NCI-H774 (cell line): ENCODE measurements at places on chromosomes 6 and 20.

DNA sequence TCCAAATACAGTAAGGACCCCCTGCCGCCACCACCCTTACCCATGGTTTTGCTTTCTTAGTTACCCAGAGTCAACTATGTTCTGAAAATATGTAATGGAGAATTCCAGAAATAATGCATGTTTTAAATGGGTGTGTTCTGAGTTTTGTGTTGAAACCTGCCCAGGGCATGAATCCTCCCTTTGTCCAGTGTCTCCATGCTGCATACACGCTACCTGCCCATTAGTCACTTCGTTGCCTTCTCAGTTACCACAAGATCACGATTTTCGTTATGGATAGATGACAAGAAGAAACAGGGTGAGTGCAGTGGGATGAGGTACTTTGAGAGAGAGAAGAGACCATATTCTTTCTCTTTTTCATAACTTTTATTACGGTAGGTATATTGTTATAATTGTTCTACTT, 10.6 kb downstream of the FARS2 start:
- no peak for DNase-seq

GRCh38 chr20:61802721-61803311, 262.9 kb downstream of the TAF4 start:
- no peak for DNase-seq

- no peak for DNase-seq
These were observed 63.6 kb downstream of the CBFA2T2 start for GRCh38 chr20:33553516-33553915.

DNA sequence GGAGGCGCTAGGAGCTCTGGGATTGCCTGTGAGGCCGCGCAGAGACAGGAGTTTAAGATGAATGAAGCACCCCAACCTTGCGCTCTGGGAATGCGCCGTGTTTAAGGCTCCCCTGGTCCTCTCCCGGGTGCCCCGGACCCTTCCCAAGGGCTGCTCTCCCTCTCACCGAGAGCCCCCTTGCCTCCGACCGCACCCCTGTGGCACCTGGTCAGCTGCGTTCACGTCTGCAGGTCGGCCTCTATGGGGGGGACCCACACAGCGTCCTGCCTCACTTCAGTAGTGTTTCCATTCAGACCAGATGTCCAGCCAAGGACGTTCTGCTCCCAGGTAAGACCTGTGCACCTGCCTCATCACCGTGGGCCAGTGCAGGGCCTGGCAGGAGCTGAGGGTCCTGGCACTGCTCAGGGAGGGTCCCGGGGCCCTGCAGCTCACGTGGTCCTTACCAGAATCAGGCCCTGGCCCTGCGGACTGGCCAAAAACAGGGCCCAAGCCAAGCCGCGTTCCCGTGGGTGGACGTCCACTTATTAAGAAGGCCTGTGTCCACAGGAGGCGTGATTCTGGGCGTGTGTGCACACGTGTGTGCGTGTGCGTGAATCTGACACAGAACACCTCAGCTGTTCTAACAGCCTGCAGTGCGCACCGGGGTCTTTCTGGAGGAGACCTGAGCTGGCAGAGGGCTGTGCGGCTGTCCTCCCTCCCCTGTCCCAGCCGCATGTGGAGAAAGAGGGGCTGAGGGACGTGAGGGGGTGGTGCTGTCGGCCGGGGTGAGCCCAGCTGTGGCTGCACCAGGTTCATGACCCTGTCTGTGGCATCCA, 79.9 kb upstream of the BHLHE23 start:
- no peak for DNase-seq

DNA sequence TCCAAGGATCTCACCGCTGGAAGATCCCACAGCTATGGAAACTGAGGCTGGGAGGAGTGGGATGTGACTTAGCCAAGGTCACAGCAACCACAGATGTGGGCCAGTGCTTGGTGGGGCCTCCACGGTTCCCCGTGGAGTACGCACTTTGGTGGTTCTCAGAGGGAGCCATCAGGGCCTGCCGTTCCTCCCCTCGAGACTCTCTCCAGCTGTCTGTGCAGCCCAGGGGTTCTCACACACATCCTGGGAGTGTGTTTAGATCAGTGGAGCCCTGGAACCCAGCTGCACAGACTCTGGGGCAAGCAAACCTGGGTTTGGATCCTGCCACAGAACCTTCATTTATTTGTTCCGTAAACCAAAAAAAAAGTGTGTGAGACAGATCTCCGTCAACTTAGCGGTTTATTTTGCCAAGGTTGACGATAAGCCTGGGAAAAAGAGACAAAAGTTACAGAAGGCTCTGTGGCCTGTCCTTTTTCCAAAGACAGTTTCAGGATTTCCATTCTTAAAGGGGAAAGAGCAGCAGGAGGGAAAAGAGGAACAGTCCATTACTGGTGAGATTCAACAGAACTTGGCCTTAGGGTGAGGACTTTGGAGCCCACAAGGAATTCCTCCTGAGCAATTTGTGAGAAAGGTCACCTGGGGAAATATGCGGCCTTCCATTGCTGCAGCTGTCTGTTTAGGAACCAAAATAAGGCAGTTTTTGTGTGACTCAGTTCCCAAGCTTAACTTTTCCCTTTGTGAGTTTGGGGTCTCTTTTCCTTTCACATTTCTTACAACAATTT, 13.6 kb upstream of the MYMX start:
- no peak for DNase-seq

DNA sequence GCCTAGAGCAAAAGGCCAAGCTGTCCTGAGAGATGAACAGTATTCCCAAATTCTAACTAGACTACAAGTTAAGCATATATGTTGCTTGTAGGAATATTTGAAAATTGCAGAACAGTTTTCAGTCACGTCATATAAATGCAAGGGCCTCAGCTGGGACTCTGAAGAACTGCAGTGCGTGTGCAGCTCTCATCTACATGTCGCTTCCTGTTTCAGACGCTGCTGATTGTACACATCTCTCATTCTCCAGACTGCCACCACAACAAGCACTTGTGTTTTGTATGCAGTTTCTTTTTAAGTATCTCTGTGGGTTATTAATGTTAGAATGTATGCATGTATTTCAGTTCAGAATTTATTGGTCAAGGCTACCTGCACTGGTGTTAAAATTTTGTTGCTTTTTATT, 119.7 kb downstream of the MAP3K4 start:
- DNase-seq, result no peak

GRCh38 chr20:3521852-3522740, 51.3 kb downstream of the ATRN start:
- no peak for DNase-seq

DNA sequence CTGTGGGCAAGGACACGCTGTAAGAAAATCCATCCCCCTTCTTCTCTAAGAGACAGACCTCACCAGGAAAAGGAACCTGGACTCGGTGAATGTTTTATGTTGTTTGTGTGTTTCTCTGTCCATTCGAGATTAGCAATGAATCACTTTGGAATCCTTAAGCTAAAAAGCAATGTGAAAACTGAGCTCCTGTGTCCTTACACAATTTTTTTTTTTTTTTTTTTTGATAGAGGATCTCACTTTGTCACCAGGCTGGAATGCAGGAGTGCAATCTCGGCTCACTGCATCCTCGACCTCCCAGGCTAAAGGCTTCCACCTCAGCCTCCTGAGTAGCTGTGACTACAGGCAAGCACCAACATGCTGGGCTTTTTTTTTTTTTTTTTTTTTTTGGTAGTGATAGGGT, 32.1 kb downstream of the BFSP1 start:
- no peak for DNase-seq

GRCh38 chr6:142566628-142567396, 265.0 kb downstream of the ADGRG6 start:
- DNase-seq, result peak; percentile 8

DNA sequence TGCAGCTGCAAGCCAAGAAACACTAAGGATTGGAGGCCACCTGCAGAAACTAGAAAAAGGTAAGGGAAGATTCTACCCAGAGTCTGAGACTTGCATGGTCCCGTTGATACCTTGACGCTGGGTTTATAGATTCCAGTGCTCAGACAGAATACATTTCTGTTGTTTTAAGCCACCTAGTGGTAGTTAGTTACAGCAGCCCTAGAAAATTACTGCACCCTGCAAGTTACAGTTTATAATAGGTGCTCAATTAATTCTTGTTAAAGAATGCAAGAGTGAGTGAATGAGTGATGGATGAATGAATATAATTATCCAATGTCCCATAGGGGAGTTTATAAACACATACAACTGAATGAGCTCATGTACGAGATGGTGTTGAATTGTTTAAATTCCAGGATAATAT, 453.1 kb upstream of the SLC35B3 start:
- DNase-seq, result no peak

DNA sequence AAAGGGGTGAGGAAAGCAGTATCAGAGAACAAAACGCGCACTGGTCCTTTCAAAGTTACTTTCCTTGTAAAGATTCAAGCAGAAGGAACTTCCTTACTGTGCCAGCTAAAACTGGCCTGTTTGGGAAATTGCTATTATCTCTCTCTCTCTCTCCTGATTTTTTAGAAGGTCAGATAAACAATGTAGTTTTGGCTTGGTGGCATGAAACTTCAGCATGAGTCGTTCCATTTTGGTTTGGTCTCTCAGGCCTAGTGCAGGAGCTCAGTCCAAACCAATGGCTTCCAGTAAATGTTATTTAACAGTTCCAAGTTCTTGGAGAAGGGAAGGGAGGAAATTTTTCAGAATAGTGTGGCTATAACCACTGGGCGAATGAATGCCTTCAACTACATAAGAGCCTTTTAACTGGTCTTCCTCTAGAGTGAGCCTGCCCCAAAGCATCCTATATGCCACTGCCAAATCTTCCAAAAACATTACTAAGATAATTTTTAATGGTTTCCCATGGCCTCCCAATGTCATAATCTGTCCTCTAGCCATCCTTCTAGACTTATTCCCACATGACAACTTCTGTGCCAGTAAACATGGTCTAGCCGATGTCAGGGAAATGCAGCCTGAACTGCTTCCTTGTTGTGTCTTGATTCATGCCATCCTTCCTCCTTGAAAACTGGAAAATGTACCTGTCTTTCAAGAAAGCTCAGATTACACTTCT, 9.1 kb upstream of the SNX9 start:
- no peak for DNase-seq

- no peak for DNase-seq
These were observed 30.2 kb upstream of the GGTLC1 start for GRCh38 chr20:24018796-24019195.

- no peak for DNase-seq
These were observed 4.2 kb upstream of the ANGPT4 start for GRCh38 chr20:920311-920710.

DNA sequence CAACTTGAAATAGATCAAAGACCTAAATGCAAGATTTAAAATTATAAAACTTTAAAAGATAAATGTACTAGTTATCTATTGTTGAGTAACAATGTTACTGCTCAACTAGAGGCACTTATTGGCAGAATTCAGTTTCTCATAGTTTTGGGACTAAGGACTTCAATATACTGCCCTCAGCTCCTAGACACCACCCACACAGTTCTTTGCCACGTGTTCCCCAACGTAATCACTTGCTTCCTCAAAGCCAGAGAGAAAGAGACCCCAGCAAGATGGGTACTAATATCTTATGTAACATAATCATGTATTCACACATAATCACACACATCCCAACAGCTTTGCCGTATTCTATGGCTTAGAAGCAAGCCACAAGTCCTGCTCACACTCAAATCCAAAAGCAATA, 50.3 kb upstream of the SLC22A16 start:
- no peak for DNase-seq

DNA sequence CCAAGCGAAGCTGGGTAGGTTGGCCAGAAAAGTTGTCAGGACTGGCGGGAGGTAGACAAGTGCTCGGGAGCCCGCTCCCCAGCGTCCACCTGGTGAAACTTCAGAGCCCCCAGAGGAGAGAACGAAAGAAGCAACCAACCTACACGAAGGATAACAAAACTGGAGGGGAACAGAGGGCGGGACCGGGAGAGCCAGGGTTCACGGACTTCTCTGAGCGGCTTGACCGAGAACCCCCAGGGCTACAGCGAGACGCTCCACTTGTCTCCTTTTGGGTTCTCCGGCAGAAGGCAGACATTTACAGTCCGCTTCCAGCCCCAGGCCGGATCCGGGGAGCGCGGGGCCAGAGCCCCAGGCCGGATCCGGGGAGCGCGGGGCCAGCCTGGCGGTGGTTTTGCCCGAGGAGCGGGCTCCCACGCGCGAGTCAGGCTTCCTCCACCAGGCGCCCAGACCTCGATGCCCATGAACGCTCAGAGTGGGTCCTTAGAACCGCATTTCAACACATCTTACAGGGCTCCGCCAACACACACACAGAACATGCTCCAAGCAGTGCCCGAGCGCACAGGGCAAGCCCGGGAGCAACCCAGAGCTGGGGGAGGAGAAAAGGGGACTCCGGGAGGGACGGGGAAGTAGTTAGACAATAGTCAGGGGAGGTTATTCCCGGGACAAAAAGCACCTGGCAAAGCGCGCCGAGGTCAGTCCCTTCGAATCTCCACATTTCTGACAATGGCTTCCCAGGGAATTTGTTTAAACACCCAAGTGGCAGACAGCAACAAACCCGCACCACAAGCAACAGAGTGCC, 1.1 kb downstream of the PTPRK start:
- DNase-seq, result peak; percentile 52

GRCh38 chr20:54356801-54357200, 118.6 kb upstream of the DOK5 start:
- DNase-seq, result no peak

GRCh38 chr6:21390532-21391213, 202.9 kb upstream of the SOX4 start:
- DNase-seq, result no peak

DNA sequence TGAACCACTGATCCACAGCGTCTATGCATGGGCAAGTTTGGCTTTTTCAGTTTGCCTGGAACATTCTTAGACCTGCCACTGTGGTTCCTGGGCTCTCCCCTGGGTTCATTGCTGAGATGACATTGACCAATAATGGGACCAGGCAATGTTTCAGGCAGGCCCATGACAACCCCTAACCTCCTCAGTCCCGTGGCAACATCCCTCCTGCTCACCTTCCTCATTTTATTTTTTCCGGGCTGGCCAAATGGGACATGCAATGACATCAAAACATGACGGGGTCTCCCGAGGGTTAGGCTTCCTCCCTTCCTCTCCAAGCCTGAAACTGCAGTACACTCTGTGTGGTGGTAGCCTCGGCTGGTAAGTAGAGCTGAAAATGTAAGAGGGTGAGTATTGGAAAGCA, 234.0 kb upstream of the RREB1 start:
- no peak for DNase-seq

- DNase-seq, result no peak
These were observed 684.2 kb downstream of the KIF16B start for GRCh38 chr20:15889061-15889460.

GRCh38 chr6:147684906-147685305, 176.4 kb downstream of the SAMD5 start:
- no peak for DNase-seq

GRCh38 chr6:127539272-127539671, 20.1 kb upstream of the MTCL3 start:
- DNase-seq, result peak; percentile 35
